Breast epithelium (tissue), 4 donors: ENCODE measurements at places on chromosomes 5 and 9. TPM values are rescaled to one million over a fixed set of nuclear protein-coding genes. Genes with fewer than 3 reads are reported as not detected.
A peak's percentile ranks its signal among the peaks of the same experiment; 100 is the strongest.

- peak overlapping the region; percentile 96 for H3K4me3 ChIP-seq
- H3K4me1 ChIP-seq: peaks cover 5% of the 10 kb centered on the region
- H3K27ac ChIP-seq: peak overlapping the region; percentile 92
- H3K36me3 ChIP-seq: no peaks in the 10 kb centered on the region
- H3K27me3 ChIP-seq: no peaks in the 10 kb centered on the region
These were observed 47.5 kb downstream of the DAB2IP start for GRCh38 chr9:121698627-121699570.

DNA sequence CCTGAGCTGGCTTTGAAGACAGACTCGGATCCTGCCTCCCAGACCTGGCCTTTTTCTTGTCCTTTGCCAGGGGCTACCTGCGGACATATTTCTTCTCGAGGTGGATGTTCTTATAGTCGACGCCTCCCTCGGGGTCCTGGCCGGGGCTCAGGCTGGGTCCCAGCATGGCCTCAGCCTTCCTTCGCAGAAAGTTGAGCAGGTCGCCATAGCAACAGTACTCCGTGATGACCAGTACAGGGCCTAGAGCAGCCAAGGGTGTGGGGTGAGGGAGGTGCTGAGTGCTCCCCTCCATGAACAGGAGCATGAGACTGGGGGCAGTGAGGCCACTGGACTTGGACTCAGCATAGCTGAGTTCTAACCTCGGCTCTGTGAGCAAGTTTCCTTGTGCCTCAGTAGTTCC is 26.7 kb downstream of the CSF1R start:
- H3K27ac ChIP-seq: no peak overlapping the region
- no peak overlapping the region for H3K4me3 ChIP-seq
- no peaks in the 10 kb centered on the region for H3K4me1 ChIP-seq
- no peak for DNase-seq

The ENTREP1 gene
- 52.7 TPM for total RNA-seq

The NRG2 gene
- 5.9 TPM for total RNA-seq

DNA sequence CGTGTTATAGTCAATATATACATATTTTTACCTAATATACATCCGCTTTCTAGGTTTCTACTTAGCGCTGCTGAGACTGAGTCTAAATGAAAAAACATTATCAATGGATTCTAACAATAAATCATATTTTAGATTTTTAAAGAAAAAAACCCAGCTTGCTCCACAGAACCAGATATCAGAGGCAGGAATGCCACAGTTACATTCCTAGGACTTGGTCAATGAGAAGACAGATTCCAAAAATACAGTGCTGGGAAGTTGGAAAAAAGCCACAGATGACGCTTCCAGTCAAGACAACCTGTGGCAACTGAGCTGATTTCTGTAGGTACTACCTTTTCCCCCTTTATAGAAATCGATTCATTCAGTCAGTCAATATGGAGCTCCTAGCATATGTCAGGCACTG is 577 bp upstream of the CCDC112 start:
- no peaks in the 10 kb centered on the region for H3K4me1 ChIP-seq
- no peaks in the 10 kb centered on the region for H3K27me3 ChIP-seq
- no peaks in the 10 kb centered on the region for H3K36me3 ChIP-seq
- no peak for DNase-seq
- no peak overlapping the region for H3K27ac ChIP-seq

DNA sequence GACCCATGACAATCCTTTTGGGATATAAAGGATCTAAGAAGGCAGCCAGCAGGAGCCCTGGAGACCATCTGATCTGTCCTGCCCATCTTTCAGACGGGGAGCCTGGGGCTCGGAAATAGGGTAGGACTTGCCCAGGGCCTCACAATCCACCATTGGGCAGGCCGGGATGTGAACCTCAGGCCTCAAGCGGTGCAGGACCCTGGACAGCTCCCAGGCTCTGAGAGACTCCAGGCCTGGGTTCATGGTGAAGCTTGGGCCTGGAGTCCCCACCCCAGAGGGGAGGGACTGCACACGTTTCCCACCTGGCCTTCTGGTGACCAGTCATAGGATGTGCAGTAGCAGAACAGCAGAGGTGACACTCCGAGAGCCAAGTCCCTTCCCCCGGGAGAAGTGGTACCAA is 36.6 kb upstream of the RAPGEF1 start:
- no peaks in the 10 kb centered on the region for H3K27me3 ChIP-seq
- no peak overlapping the region for H3K4me3 ChIP-seq
- H3K27ac ChIP-seq: no peak overlapping the region
- no peak for DNase-seq
- no peaks in the 10 kb centered on the region for H3K36me3 ChIP-seq

DNA sequence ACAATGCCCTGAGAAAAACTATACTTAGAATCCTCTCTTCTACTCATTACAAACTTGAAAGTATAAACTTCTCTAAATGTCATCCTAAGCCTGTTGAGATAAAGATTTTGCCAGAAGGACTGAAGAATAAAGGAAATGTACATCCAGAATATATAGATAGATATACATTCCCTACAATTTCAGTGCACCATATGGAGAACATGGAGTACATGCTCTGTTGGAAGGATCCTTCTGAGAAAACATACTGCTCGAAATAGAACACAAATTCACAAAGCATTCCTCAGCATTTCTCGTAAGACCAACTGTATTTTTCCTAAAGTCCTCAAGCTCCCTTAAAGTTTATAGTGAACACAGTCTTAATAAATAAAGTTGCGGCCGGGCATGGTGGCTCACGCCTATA is 69.7 kb upstream of the RASA1 start:
- H3K4me3 ChIP-seq: no peak overlapping the region
- H3K27me3 ChIP-seq: no peaks in the 10 kb centered on the region
- no peaks in the 10 kb centered on the region for H3K36me3 ChIP-seq
- no peaks in the 10 kb centered on the region for H3K4me1 ChIP-seq

DNA sequence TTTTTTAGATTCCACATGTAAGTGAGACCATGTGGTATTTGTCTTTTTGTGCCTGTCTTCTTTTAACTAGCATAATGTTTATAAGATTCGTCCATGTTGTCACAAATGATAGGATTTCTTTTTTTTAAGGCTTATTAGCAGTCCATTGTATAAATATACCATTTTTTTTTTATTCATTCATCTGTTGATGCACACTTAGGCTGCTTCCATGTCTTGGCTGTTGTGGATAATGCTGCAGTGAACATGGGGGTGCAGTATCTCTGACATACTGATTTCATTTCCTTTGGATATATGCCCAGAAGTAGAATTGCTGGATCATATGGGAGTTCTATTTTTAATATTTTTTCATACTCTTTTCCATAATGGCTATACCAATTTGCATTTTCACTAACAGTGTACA is 48.7 kb downstream of the KIAA1958 start:
- no peaks in the 10 kb centered on the region for H3K27me3 ChIP-seq
- H3K4me3 ChIP-seq: no peak overlapping the region
- H3K36me3 ChIP-seq: no peaks in the 10 kb centered on the region
- no peak for DNase-seq
- no peak overlapping the region for H3K27ac ChIP-seq
- no peaks in the 10 kb centered on the region for H3K4me1 ChIP-seq

GRCh38 chr9:116544896-116545295 is 142.2 kb upstream of the TRIM32 start:
- H3K4me3 ChIP-seq: no peak overlapping the region
- no peaks in the 10 kb centered on the region for H3K4me1 ChIP-seq
- H3K36me3 ChIP-seq: no peaks in the 10 kb centered on the region
- no peak for DNase-seq

DNA sequence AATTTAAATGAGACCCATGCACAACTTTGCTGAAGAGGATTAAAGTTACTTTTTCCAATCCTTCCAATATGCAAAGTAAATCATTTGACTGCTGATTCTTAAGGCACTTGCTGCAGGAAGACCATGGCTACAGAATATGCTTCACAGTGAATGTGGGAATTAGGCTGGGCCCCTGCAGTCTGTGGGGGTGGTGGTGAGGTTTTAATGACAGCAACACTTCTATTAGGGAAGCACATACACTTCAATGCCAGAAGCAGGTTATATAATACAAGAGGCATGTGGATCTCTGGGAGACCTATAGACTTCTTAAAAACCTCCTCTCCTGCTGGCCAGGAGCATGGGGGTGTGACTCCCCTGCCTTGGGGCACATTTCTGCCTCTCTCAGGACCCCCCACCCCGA is 124.5 kb upstream of the KLF9 start:
- H3K4me1 ChIP-seq: no peaks in the 10 kb centered on the region
- DNase-seq: no peak
- no peaks in the 10 kb centered on the region for H3K36me3 ChIP-seq
- H3K4me3 ChIP-seq: no peak overlapping the region

The HAVCR1 gene
- total RNA-seq: 2.9 TPM

GRCh38 chr5:159990506-159990905 is 18.4 kb upstream of the TTC1 start:
- no peaks in the 10 kb centered on the region for H3K27me3 ChIP-seq
- no peaks in the 10 kb centered on the region for H3K36me3 ChIP-seq
- no peak overlapping the region for H3K27ac ChIP-seq
- no peaks in the 10 kb centered on the region for H3K4me1 ChIP-seq
- H3K4me3 ChIP-seq: no peak overlapping the region

- no peaks in the 10 kb centered on the region for H3K27me3 ChIP-seq
- H3K27ac ChIP-seq: no peak overlapping the region
These were observed 16.6 kb downstream of the ZNF608 start for GRCh38 chr5:124729720-124730359.

- DNase-seq: no peak
- no peak within 1 kb of the TSS for H3K27ac ChIP-seq
- no peaks in the 10 kb centered on the region for H3K27me3 ChIP-seq
These were observed at the start of gene PCDHGA10 for GRCh38 chr5:141412854-141413539. TSS of gene PCDHGA10 (plus strand) at chr5:141412987. CDS start at chr5:141413176, 189 bp downstream.

GRCh38 chr5:74500110-74500917 is 140.2 kb downstream of the ENC1 start:
- no peak for DNase-seq
- no peaks in the 10 kb centered on the region for H3K27me3 ChIP-seq
- H3K4me1 ChIP-seq: no peaks in the 10 kb centered on the region
- H3K36me3 ChIP-seq: no peaks in the 10 kb centered on the region
- no peak overlapping the region for H3K4me3 ChIP-seq

The OR13C2 gene
- total RNA-seq: not detected

The SLC6A3 gene
- total RNA-seq: 0.32 TPM

The HMHB1 gene
- total RNA-seq: not detected

GRCh38 chr9:757246-757881 is 84.1 kb upstream of the DMRT1 start:
- no peak overlapping the region for H3K4me3 ChIP-seq
- no peak overlapping the region for H3K27ac ChIP-seq
- no peak for DNase-seq
- no peaks in the 10 kb centered on the region for H3K36me3 ChIP-seq
- H3K27me3 ChIP-seq: no peaks in the 10 kb centered on the region

The CARD6 gene
- 16.1 TPM for total RNA-seq

GRCh38 chr5:89996890-89997289 is 412.7 kb downstream of the CETN3 start:
- H3K27me3 ChIP-seq: no peaks in the 10 kb centered on the region
- no peak overlapping the region for H3K27ac ChIP-seq
- no peaks in the 10 kb centered on the region for H3K4me1 ChIP-seq
- no peak overlapping the region for H3K4me3 ChIP-seq
- no peak for DNase-seq

The PALM2AKAP2 gene
- total RNA-seq: 6.4 TPM
